NCI-H1048 (cell line): ENCODE measurements at places on chromosomes 4 and X.

GRCh38 chrX:460823-461640 lies 74.3 kb upstream of the PPP2R3B start:
- no peak for DNase-seq

GRCh38 chr4:25913056-25913850 lies 767 bp upstream of the SMIM20 start:
- DNase-seq, result no peak

DNA sequence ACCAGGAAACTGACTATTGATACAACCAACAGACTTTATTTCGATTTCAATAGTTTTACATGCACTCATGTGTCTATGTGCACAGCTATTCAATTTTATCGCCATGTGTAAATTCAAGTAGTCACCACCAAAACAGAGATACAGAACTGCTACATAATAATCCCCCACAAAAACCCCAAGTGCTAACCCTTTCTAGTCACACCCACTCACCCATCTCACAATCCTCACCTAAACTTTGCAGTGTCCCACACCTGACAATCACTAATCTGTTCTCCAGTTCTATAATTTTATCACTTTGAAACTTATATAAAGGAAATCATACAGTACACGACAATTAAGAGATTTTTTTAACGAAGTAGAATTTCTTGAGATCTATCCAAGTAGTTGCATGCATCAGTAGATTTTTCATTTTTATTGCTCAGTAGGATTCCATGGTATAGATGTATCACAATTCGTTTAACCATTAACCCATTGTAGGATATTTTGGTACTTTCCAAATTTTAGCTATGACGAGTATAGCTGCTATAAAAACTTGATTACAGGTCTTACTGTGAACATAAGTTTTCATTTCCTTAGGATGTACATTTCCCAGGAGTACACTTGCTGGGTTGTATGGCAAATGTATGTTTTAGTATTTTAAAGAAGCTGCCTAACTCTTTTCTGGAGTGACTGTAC lies 85.9 kb downstream of the CASK start:
- no peak for DNase-seq

DNA sequence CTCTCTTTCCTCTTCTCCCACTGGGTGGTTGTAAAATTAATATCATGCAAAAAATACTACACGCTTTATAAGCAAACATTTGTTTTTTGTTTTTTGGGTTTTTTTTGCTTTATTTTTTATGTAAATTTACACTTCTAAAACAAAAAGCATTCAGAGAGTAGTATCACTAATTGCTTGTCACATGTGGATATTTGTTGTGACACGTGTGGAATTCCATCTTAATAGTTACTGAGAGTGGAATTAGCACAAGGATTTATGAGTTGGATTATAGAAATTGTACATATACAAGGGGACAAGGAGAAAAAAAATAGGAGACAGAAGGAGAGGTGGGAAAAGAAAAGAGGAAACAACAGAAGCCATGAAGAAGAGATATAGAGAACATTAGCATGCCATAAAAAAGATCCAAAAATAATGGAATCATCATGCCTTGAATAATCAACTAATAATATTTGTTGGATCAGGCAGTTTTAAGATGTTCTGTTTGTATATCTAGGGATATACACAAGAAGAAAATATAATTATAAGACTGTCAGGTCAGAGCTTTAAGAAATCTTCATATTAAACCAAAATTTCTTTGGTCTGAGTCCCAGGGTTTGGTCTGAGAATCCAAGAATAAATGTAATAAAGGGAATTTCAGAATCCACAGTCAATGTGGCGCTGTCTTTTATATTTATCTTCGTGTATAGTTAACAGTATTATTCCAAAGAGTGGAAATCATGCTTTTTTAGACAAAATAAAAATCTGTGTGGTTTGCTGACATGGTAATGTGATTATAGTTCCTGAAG lies 98.5 kb upstream of the INTU start:
- DNase-seq, result no peak

GRCh38 chr4:14359991-14360390 lies 642.3 kb upstream of the CPEB2 start:
- DNase-seq, result no peak

- no peak for DNase-seq
Measured at GRCh38 chr4:133968174-133968573, 233.4 kb downstream of the PABPC4L start.

- no peak for DNase-seq
Measured at GRCh38 chr4:133799717-133800315, 401.8 kb downstream of the PABPC4L start.

- no peak for DNase-seq
Measured at GRCh38 chr4:157992038-157992705, 180.7 kb downstream of the GASK1B start.

GRCh38 chrX:106692425-106693065 lies 34.0 kb upstream of the RNF128 start:
- DNase-seq, result no peak

DNA sequence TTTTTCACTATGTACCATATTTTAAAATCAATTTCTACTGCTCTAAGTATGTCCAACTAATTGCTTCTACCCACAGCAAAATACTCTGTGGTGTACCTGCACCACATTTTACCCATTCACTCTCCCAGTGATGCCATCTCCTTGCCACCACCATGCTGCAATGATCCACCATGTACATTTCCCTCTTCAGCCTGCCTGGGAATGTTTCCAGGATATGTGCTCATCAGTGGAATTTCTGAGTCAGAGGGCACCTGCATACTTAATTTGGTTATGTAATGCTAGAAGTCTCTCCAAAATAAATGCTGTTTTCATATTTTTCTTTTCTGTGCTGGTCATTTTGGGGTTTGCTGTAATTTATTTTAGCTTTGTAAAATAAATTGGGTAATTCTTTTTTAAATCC lies 33.2 kb upstream of the OCIAD2 start:
- no peak for DNase-seq

- DNase-seq, result no peak
Measured at GRCh38 chrX:72395237-72395636, 89.5 kb upstream of the CITED1 start.

- DNase-seq, result no peak
Measured at GRCh38 chr4:98932539-98932938, 3.6 kb upstream of the EIF4E start.

DNA sequence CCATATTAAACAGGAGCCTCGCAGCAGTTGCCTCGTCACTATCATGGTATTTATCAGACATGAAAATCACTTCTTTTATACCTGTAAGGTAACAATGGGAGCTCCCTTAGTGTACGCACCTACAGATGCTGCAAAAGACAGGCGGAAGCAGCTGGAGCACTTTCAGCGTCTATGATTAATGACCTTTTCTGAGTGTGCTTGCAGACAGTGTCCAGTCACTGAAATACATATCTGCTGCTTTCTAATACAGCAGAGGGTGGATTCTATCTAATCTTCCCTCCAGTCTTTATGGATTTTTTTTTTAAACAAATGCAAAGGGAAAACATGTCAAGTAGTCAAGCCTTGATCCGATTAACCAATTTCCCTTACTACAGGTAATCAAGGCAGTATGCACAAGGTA lies 24.1 kb downstream of the DCTD start:
- DNase-seq, result no peak

- DNase-seq, result no peak
Measured at GRCh38 chrX:118807151-118808017, 16.2 kb upstream of the ZCCHC12 start.

DNA sequence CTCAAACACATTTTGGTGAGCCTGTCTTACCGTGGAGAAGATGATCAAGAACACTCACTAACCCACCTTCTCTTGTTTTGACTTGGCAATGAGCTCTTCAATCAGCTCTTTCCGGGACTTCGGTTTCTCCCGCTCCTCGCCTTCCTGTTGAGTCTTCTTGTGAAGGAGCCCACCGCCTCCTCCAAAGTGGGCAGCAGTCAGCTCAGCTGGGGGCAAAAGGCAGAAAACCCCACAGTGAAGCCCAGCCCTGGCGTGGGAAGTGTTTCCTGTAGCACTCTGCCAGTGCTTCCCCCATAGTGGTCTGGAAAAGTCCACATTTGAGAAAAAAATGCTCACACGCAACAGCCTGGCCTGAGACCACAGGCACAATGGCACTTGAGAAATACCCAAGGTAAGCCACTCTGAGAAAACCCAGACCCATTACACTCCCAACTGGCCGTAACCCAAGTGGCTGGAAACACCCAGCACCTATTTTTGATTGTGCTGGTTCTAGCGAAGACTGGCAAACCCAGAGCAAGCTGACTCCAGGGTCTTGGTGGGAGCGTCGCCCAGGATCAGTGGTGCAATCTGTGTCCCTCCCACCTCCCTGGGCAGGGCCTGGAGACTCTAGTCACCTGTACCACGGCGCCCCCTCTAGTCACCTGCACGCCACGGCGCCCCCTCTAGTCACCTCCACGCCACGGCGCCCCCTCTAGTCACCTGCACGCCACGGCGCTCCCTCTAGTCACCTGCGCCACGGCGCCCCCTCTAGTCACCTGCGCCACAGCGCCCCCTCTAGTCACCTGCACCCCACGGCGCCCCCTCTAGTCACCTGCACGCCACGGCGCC lies 8.6 kb downstream of the NOP14 start:
- no peak for DNase-seq

GRCh38 chr4:186651181-186651603 lies 72.5 kb downstream of the FAT1 start:
- DNase-seq, result no peak

DNA sequence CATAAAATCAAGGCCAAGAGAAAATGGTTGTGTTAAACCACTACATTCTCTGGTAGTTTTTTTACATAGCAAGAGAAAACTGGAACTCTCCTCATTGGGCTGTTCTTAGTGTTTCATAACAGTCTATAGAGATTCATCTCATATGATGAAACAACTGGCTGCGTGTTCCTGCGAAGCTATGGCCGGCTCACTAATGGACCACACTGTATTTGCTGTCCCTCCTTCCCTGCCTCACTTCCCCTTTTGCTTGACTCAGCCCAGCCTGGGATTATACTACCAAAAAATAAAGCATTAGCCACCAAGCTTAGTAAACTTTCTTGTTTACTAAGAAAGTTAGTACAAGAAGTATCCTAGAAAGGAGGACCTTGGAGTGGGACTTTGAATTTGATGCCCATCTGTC lies 31.6 kb upstream of the LSM6 start:
- DNase-seq, result no peak

DNA sequence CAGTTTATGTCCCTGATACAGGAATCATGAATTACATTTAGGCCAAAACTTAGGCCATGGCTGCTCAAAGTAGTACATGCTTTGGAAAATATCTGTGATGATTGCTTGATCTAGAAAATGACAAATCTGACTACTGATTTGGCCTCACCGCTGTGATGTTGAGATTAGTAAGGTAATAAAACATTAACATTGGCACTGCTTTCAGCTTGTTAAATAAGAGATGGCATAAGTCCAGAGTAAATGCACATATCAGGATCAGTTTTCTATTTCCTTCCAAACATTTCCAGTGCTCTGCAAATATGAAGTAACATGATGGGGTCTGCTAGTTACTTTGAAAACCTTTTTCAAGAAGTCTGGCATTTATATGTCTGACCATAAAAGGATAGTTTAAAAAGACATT lies 687.3 kb upstream of the ACTRT1 start:
- no peak for DNase-seq

GRCh38 chr4:140151699-140152012 lies 2.3 kb downstream of the MAML3 start:
- peak; percentile 73 for DNase-seq

DNA sequence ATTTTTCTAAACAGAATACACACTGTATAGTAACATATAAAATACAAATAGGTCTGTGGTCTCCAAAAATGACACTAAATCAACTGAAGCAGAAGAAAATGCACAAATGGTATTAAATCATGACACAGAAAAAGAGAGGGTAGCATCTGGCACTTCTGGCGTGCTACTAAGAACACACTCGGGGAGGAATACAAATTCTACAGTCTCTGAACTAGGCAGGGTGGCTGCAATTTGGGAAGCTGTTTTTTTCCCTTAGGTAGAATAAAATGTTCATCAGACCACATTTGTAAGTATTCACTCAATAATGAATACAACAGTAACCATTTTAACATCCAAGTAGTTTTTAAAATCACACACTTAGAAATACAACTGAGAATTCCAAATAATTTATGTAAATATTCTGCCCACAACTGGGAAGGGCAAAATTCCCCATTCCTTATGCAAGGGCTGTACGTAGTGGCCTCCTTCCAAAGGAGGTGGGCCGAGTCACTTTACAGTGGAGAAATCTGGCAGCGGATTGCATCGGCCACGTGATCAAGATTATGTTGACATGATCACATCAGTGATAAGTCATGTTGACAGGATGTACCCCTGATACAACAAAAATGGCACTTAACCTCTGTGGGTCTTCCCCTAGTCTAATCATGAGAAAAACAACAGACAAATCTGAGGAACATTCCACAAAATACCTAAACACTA lies 101.1 kb downstream of the TSPAN5 start:
- DNase-seq, result no peak

- DNase-seq, result no peak
Measured at GRCh38 chr4:55125087-55125721, at the start of gene KDR. Gene KDR, minus strand, starts transcription at chr4:55125595. Its CDS starts 302 bp downstream, at chr4:55125293.

GRCh38 chr4:68287704-68288392 lies 42.4 kb upstream of the TMPRSS11B start:
- no peak for DNase-seq

GRCh38 chrX:78314561-78314960 lies 12.8 kb downstream of the CYSLTR1 start:
- DNase-seq, result no peak

GRCh38 chr4:48651914-48652313 lies 128.2 kb downstream of the FRYL start:
- DNase-seq, result no peak

GRCh38 chr4:18021470-18021719 lies 160 bp downstream of the LCORL start:
- DNase-seq, result no peak

- DNase-seq, result no peak
Measured at GRCh38 chr4:83054928-83055327, 19.9 kb downstream of the COPS4 start.

DNA sequence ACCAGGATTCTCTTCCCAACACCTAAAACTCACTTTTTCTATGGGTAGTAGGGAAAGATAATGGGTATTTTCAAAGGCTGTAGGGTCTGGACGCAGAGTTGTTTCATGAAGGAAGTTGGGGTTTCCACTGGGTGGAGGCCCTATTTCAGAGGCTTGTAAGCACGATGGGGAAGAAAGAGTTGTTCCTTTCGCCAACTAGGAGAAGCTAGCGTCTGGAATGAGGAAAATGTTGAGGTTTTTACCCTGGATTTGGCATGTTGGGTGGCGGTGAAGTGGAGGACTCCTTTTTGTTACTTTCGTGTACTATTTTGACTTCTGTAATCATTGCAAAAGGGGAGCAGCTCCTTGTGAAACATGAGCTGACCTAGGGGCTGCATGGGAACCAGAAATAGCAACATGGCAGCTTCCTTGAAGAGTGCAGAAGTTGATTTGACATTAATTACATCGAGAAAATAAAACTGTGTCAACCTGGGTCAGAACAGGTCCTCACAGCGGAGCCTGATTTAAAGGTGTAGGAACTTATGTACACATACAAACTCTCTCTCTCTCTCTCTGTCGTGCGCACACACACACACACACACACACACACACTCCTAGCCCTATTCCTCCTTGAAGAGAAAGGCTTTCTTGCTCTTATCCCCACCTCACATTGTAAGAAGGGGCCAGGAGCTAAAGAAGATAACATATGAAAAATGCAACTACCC lies 19.1 kb downstream of the VSIG4 start:
- no peak for DNase-seq
